ENCODE measurements at places on chromosomes 2 and 18.

DNA sequence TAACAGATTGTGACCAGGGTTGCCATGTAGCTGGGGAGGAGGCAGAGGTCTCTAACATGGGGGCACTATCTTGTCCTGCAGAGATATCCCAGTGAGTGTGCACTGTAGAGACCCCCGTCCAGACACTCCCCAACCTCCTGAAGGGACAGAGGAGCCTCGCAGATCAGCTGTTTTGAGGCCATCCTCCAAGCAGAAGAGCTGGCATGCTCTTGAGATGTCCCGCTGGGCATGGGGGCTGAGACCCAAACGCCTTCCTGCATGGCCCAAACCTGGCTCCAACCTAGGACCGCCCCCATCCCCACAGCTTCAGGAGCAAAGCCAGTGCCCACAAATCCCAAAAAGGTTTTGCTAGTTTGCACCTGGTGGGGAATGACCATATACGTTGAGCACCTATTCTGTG is 2.7 kb upstream of the SLC66A3 start:
- peaks cover 6% of the 10 kb centered on the region for H3K27me3 ChIP-seq
- H3K27ac ChIP-seq = no peak overlapping the region
- no peak for DNase-seq
- H3K4me3 ChIP-seq = no peak overlapping the region
- no peaks in the 10 kb centered on the region for H3K36me3 ChIP-seq
- H3K4me1 ChIP-seq = peaks cover 19% of the 10 kb centered on the region

GRCh38 chr2:120318626-120319025 is 27.3 kb upstream of the INHBB start:
- no peak for DNase-seq
- no peaks in the 10 kb centered on the region for H3K36me3 ChIP-seq
- no peak overlapping the region for H3K27ac ChIP-seq
- H3K4me1 ChIP-seq = peaks cover under 1% of the 10 kb centered on the region
- peaks cover 5% of the 10 kb centered on the region for H3K27me3 ChIP-seq
- no peak overlapping the region for H3K4me3 ChIP-seq

- no peaks in the 10 kb centered on the region for H3K36me3 ChIP-seq
- H3K4me1 ChIP-seq = peaks cover 17% of the 10 kb centered on the region
These were observed 84.1 kb upstream of the RTN4 start for GRCh38 chr2:55134316-55134706.

DNA sequence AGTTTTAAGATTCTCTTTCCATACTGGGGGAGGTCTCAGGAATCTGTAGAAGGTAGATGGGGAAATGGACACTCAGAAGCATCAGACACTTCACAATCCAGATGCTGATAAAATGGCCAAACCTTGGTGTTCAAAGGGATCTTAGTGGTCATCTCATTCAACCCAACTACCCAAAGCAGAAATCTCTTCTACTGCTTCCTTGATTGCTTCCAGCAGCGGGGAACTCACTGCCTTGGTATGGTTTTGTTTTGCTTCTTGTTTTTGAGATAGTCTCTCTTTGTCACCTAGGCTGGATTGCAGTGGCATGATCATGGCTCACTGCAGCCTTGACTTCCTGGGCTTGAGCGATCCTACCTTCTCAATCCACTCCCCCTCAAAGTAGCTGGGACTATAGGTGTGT is 39.3 kb upstream of the PTMA start:
- H3K27ac ChIP-seq = no peak overlapping the region
- H3K27me3 ChIP-seq = no peaks in the 10 kb centered on the region
- H3K4me1 ChIP-seq = peaks cover 30% of the 10 kb centered on the region
- H3K4me3 ChIP-seq = no peak overlapping the region
- DNase-seq = no peak
- no peaks in the 10 kb centered on the region for H3K36me3 ChIP-seq

- H3K27ac ChIP-seq = peak overlapping the region; percentile 38
- H3K36me3 ChIP-seq = no peaks in the 10 kb centered on the region
- peaks cover 93% of the 10 kb centered on the region for H3K4me1 ChIP-seq
- H3K4me3 ChIP-seq = no peak overlapping the region
- no peak for DNase-seq
- H3K27me3 ChIP-seq = no peaks in the 10 kb centered on the region
These were observed 66.4 kb downstream of the BABAM2 start for GRCh38 chr2:27956888-27957287.

DNA sequence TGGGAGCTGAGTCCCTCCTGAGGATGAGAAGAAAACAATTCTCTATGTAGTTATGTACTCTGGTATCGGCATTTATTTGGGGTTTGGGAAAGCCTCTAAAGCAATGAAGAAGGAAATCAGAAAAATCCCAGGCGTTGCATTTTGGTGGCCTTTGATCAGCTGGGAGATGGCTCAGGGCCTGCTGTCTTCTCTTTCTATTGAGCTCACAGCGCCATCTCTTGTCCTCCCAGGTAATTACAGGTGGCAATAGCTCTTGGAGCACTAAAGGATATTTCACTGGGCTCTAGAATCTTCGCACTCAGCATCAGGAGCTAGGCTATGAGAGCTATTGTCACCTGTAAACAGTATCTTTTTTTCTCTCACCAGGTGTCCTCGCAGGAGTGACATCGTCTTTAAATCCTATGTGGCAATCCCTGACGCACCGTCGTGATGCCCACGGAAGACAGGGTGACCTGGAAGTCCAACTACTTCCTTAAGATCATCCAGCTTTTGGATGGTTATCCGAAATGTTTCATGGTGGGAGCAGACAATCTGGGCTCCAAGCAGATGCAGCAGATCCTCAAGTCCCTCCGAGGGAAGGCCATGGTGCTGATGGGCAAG is 76.1 kb upstream of the PMAIP1 start:
- no peak overlapping the region for H3K4me3 ChIP-seq
- H3K27me3 ChIP-seq = no peaks in the 10 kb centered on the region
- H3K27ac ChIP-seq = no peak overlapping the region

DNA sequence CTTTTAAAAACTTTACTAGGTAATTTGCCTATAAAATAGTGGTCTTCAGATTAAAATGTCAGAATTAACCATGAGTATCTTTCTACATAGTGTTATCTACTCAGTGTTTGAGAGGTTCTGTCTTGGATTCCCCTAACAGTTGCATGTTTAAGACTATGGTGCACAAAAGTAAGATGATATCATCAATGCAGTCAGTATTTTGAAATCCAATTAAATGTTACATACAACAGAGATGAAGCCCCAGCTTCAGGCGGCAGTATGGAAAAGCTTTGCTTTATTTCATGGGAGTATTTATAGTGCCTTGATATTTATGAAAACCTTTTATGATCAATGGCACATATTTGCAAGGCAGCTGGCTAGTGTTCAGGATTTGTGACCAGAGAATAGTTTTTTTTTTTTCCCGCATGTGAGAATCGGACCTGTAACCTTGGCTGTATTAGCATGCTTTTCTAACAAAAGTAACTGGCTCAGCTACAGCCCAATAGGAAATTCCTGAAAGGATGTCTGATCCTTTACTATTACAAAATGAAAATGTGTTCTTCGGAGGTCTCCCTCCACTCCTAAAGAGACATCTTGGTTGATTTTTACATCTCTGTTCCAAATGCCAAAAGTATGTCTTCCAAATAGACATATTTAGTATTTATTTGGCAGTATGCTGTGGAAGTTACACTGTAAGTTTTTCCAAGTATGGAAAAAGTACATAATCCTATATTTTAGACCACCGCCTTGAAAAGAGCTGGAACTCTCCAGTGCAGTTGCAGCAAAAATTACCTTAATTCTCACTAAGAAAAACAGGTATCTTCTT is 319.3 kb upstream of the UBE2E3 start:
- no peaks in the 10 kb centered on the region for H3K36me3 ChIP-seq
- no peak overlapping the region for H3K4me3 ChIP-seq
- no peak for DNase-seq

DNA sequence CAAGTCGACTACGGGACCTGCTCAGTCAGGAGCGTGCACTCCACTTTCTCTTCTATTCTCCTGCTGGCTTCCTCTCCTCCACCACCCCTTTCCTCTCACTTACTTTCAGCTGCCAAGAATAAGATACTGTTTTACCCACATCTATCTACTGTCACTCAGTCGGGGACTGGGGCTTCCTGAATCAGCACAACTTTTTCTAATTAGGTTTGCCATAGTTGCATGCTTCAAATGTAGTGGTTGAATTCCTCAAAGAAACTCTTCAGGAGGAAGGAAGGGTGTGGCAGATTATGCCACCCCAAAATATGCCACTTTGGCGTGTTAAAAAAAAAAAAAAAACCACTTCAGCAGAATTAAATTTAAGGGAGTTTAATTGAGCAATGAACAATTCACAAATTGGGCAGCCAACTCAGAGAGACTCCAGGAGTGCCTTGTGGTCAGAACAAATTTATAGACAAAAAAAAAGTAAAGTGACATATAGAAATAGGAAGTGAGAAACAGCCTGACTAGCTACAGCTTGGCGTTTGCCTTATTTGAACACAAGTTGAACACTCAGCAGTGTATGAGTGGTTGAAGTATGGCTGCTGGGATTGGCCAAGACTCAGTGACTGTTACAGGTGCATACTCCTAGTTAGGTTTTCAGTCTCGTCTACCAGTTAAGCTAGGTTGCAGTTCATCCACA is 32.5 kb upstream of the RMDN2 start:
- no peaks in the 10 kb centered on the region for H3K4me1 ChIP-seq
- DNase-seq = no peak
- H3K27me3 ChIP-seq = peaks cover 5% of the 10 kb centered on the region
- no peaks in the 10 kb centered on the region for H3K36me3 ChIP-seq
- no peak overlapping the region for H3K27ac ChIP-seq
- H3K4me3 ChIP-seq = no peak overlapping the region

- no peaks in the 10 kb centered on the region for H3K4me1 ChIP-seq
- no peaks in the 10 kb centered on the region for H3K27me3 ChIP-seq
- DNase-seq = no peak
- no peak overlapping the region for H3K27ac ChIP-seq
- no peaks in the 10 kb centered on the region for H3K36me3 ChIP-seq
These were observed 168.1 kb downstream of the TRIB2 start for GRCh38 chr2:12884713-12885282.

DNA sequence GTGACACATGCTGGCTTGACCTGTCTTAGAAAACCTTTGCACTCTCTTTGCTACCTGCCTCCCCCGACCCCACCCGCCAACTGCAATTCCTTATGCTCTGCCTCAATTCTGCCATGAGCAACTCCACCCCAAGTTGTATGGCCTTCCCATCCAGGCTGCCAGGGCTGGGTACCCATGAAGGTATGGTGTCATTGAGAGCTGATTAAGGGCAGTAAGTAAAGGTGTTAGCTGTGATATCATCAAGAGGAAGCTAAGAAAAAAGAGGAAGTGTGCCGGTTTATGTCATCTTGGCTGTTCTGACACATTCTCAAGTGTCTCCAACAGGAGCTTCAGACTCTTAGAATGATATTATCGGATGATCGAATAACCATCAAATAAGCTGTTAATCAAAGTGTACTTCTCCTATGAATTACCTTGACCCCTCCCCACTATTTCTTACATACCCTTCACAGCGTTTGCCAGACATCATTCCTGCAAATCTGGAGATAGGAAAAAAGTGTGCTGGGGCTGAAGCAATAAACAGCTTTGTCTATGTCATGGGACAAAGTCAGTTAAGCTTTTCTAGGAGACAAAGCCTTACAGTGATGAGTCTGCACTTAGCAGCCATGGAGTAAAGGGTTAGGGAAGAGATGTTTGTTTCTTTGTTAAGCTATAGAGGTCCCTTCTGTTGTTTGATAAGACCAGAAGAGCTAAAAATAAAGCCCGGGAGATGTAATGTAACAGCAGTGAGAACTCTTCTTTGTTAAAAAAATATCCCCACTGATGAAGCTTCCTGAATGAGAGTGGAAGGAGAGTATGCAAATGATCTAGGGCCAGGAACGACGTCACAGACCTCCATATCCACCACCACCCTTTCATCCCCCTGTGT is 40.4 kb upstream of the SMAD2 start:
- no peak for DNase-seq
- no peak overlapping the region for H3K27ac ChIP-seq
- no peaks in the 10 kb centered on the region for H3K27me3 ChIP-seq
- no peak overlapping the region for H3K4me3 ChIP-seq
- H3K4me1 ChIP-seq = peaks cover 4% of the 10 kb centered on the region

GRCh38 chr2:60707750-60708371 is 48.2 kb upstream of the PAPOLG start:
- no peak overlapping the region for H3K27ac ChIP-seq
- H3K27me3 ChIP-seq = no peaks in the 10 kb centered on the region
- no peaks in the 10 kb centered on the region for H3K4me1 ChIP-seq
- no peak for DNase-seq

Measured in DND-41 (cell line).